ENCODE measurements at places on chromosomes 2 and 18. TPM values are rescaled to one million over a fixed set of nuclear protein-coding genes. Genes with fewer than 3 reads are reported as not detected.

- no peaks in the 10 kb centered on the region for H3K36me3 ChIP-seq
- peak within 1 kb of the TSS; percentile 94 for H3K4me3 ChIP-seq
- no peaks in the 10 kb centered on the region for H3K27me3 ChIP-seq
- H3K27ac ChIP-seq: peak within 1 kb of the TSS; percentile 79
- peak; percentile 95 for DNase-seq
- H3K4me1 ChIP-seq: peaks cover 13% of the 10 kb centered on the region
These were observed at the start of the genes PIGN and RELCH for GRCh38 chr18:62186774-62187542. PIGN (minus strand) TSS chr18:62187056; CDS start chr18:62161353, 25,703 bp downstream. RELCH (plus strand) TSS chr18:62187255; CDS start chr18:62187506, 251 bp downstream.

Gene TXNDC2
- total RNA-seq: 8.8 TPM

- peaks cover 11% of the 10 kb centered on the region for H3K4me1 ChIP-seq
- peak; percentile 67 for DNase-seq
- no peaks in the 10 kb centered on the region for H3K36me3 ChIP-seq
- no peak overlapping the region for H3K27ac ChIP-seq
- H3K27me3 ChIP-seq: no peaks in the 10 kb centered on the region
These were observed 30.7 kb upstream of the PTMA start for GRCh38 chr2:231677632-231678104.

GRCh38 chr18:13868501-13869271 is 44.7 kb downstream of the MC5R start:
- H3K36me3 ChIP-seq: no peaks in the 10 kb centered on the region
- no peak overlapping the region for H3K27ac ChIP-seq
- H3K4me3 ChIP-seq: no peak overlapping the region
- no peaks in the 10 kb centered on the region for H3K27me3 ChIP-seq
- no peaks in the 10 kb centered on the region for H3K4me1 ChIP-seq

DNA sequence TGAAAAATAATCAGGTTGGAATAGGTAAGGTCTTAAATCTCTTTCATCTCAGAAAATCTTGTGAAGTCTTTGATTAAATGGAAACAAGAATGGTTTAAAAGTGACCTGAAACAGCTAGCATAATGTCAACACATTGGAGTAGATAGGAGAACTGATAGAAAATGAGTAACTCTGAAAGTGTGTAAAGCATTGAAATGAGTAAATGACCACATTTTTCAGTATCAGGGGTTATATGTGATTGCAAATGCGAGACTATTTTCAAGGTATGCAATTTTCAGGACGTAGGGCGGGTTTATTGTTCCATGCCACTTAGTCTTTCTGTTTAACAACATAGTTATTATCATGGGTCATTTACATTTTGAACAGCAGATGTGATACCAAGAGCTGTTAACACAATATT is 1383.2 kb downstream of the LRP1B start:
- DNase-seq: no peak
- H3K27ac ChIP-seq: no peak overlapping the region
- no peaks in the 10 kb centered on the region for H3K4me1 ChIP-seq
- H3K27me3 ChIP-seq: no peaks in the 10 kb centered on the region

- H3K27ac ChIP-seq: no peak overlapping the region
- no peak for DNase-seq
- no peaks in the 10 kb centered on the region for H3K4me1 ChIP-seq
- no peak overlapping the region for H3K4me3 ChIP-seq
These were observed 133.4 kb downstream of the ZNF407 start for GRCh38 chr18:74731097-74731496.

Gene NPHP1
- total RNA-seq: 9.2 TPM

Gene CD302
- total RNA-seq: 115 TPM

Gene ASPRV1
- 3.2 TPM for total RNA-seq

Measured in thoracic aorta (tissue), 2 donors.